ENCODE measurements at places on chromosomes 6 and 20.

DNA sequence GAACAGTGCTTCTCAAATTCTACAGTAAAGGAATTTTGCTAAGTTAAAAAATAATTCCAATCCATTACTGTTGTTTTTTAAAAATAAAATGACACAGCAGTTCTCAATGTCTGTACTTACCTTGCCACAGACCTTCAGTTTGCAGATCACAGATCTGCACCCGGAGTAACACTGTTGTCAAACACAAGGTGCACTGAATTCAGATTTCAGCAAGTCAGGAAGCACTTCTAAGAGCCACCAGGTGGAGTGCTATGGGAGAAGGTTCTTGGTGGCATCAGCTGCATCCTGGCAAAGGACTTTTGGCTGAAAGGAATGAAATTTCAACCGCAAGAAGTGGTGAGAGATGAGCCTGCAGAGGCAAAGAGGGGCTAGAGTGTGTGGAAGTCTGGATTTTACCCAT lies 17.4 kb downstream of the RSPH4A start:
- DNase-seq, result no peak

DNA sequence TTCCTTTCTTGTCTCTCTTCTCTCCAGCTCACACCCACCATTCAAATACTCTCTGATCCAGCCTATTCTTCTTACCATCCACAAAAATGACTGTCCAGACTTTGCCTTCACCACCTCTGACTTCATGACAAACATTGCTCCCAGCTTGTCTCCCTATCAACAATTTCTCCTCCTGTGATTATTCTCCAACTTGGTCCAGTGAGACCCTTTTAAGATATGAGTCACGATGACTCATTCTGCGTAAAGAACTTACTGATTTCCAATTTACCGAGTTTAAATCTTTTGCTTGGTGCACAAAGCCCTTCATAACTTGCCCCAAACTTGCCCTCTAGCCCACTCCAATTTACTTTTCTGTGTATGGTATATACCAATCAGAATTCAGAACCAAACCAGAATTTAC lies 833.2 kb downstream of the MAFB start:
- no peak for DNase-seq

DNA sequence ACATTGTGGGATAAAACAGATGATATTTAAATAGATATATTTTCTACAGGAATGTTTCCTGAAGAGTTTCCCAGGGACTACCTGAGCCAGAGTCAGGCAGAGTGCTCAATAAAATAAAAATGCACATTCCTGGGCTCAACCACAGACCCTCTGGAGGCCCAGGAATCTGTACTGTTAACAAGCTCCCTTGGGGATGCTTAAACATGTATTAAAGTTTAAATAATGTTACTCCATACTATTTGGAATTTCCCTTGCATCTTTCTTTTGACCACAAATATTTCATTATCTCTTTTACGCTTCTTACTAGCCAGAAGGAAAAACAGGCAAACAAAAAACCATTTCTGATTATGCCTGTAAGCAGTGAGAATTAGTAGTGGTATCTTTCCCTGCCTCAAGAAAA lies 42.3 kb downstream of the GPR63 start:
- no peak for DNase-seq

DNA sequence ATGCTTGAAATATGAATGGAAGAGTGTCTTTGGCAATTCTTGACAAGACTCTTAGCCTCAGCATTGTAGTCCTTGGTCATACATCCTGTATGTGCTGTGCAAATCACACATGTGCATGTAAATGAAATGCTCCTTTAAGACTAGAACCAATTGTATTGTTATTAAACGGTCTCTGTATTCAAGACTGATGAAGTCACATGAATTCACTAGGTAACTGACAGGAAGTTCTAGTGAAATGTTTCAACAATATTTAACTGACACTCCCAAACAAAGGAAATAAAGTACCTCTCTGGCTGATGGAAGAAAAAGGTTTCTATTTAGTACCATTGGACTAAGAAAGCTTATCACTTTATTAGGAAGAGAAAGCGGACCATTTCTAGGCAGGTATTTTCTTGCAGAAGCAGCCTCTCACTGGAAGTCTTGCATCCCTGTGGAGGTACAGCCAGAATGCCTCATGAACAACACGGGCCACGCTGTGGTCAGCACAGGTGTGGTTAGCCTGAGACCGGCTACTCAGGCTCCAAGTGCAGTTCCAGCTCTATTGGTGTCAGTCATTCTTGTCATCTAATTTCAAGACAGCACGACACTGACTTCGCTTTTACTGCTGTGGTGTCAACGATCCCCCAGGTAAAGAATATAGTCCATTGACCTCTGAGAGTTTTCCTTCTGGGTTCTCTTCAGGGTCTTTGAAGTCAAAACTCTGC lies 17.3 kb downstream of the PPP1R3G start:
- DNase-seq, result no peak

Data from kidney epithelial cell (primary cell).